ENCODE measurements at places on chromosomes 6 and 20.

GRCh38 chr20:16612706-16613105 lies 39.5 kb upstream of the KIF16B start:
- no peak for DNase-seq

DNA sequence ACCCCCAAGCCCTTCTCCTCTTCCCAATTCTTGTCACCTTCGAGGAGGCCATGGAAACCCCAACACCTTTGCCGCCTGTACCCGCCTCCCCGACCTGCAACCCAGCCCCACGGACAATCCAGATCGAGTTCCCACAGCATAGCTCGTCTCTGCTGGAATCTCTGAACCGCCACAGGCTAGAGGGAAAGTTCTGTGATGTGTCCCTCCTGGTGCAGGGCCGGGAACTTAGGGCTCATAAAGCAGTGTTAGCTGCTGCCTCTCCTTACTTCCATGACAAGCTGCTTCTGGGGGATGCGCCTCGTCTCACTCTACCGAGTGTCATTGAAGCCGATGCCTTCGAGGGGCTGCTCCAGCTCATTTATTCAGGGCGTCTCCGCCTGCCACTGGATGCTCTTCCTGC lies 675 bp downstream of the ZBTB9 start:
- no peak for DNase-seq

DNA sequence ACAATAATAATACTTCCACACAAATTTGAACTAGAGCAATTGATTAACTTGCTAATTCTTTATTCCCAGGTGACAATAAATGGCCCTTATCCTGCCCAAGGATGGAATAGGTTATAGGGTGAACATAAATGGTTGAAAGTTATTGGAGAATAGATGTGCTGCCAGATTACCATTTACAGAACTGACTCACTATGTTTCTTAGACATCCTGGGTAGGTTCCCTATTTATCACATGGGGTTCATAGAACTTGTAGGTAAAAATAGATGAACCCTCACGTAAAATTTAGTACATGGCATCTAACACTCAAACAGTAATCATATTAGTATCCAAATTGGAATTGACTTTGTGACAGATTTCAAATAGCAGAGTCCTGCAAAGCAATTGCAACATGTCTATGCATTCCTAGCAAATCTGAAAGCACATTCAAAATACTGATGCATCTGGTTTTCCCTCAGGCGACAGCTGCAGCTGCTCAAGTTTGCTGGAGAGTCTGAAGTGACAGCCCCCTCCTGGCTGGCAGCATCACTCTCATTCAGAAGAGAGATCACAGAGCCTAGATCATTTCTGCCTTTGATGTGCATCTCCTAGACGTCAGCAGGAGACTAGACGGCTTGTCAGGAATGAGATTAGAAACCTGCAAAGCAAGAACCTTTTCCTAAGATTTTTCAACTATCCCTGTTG lies 80.2 kb upstream of the RNF217 start:
- DNase-seq: no peak

DNA sequence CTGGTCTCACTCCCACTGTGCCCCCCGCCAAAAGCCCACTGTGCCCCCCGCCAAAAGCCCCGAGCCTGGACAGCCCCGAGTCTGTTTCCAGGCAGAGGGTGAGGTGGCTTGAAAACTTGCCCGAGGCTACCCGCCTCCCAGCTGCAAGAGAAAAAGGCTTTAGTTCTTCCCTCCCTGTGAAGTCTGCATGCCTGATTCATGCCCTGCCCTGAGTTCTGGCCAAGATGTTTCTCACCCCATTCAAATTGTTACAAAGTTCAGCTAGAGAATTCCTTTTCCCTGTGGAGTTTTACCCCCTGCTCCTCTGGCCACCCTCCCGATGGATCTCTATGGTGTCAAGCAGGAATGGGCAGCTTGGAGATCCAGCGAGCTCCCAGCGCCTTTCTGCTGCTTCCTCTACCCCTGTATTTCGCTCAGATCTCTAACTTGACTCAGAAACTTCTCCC lies 298.8 kb upstream of the MAP3K7 start:
- DNase-seq: no peak

- DNase-seq: no peak
Observed at GRCh38 chr20:12715371-12715770, 293.4 kb upstream of the SPTLC3 start.

DNA sequence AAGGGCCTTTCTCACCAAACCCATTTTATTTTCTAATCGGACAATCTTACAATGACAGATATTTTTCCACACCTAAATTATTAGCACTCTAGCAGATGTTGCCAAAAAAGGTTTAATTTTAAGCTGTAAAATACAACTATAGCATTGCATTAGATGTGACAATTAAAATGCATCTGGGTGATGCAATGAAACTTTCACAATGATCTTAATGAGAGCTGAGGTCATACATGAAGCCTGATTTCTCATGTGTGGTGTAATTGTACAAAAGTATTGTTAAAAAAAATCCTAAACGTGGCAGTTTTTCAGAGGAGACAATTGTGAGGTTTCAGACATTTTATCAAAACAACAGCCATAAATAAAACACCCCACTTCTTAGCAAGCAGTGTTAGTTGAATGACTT lies 606.0 kb downstream of the HDGFL1 start:
- DNase-seq: no peak

DNA sequence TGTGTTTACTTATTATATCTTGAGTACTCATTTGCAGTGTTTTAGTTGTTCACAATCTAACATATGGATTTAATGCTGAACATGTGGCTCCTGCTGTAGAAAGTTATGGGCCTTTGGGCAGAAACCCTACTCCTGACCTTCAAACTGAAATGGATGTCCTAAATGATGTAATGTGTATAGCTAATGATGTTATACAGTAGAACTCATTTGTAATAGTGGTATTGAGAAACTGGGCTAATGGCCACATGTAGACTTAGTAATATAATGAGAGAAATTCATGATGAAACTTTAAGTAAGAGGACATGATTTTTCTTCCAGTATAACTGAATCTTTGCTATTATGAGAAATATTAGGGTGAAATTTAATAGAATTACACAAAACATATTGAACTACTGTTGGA lies 121.3 kb upstream of the PTPRK start:
- DNase-seq: no peak

- DNase-seq: no peak
Observed at GRCh38 chr6:141398949-141399348, 733.8 kb upstream of the GJE1 start.

Data from stimulated activated CD8-positive, alpha-beta memory T cell treated with anti-CD3 and anti-CD28 coated beads, Interleukin-7, amount 100 ng/mL, for 1 hour (primary cell).